ENCODE measurements at places on chromosomes 2 and 18.

DNA sequence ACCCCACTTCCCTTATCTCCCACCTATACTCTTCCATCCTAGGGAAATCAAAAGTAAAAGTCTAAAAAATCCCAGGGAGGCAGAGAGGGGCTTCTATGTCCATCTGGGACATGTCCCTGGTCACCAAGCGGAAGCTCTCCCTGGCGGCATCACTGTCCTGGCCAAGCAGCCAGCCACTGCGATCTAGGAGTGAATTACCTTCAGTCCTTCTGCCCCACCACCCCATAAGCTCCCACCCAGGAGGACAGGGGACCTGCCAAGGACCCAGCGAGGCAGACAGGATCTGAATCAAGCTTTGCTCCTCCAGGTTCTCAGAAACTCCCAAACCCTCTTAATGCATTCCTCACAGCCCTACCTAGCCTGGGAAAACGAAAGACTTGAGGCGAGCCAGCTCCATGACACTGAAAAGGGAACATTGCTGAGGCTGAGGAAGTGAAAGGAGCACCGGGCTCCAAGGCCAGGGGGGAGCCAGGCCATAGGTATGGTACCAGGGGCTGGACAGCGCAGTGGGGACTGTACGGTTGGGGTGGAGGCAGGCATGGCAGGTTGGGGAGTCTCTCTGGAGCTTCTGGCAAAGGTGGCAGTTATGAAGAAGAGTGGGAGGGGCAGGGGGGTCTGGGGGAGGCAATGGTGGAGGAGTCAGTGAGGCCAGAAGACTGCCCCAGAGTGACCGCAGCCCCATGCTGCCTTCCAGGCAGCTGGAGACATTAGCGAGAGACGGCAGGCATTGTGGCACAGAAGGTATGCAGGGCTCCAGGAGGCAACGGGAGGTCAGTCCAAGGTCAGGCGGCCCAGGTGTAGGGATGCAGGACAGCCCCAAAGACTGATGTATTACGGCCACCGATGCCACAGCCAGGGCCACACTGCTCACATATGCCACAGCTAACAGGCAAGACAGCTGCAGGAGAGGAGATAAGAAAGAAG is 2.7 kb upstream of the SLC23A3 start:
- DNase-seq, result no peak

- no peak for DNase-seq
Observed at GRCh38 chr2:222025881-222026271, 272.9 kb downstream of the PAX3 start.

DNA sequence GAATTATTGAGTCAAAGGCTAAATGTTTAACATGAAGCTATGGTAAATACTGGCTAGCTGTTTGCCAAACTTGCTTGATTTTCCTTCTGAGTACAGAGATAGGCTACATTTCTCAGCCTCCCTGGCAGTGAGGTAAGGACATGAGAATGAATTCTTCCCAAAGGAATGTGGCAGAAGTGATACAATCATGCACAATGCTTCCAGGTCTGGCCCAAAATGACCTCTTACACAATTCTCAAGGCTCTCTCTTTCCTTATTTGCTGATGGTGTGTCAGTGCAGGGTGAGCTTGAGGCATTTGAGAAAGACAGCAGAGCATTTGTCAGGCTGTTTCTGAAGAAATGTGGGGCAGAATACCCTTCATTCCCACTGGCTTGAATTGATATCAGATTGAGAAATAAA is 95.6 kb upstream of the NABP1 start:
- DNase-seq, result peak; percentile 94

- DNase-seq, result no peak
Observed at GRCh38 chr2:3725458-3726250, 22.3 kb downstream of the DCDC2C start.

DNA sequence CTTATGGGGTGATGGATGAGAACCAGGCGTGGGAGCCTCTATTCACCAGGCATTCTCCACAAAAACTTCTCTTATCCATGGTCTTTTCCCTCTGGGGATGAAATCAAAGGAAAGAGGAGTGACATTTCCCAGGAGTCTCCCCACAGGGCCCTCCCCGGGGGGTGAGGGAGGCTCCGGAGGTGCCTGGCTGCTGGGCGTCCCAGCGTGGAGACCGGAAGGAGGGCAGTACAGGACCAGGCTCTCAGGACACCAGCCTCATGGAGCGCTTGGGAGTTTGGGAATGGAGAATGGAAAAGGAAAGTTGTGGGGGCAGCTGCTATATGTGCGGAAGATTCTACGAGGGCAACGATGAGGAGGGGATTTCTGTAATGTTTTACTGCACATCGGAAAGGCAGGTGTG is 22.1 kb downstream of the CIB4 start:
- no peak for DNase-seq

DNA sequence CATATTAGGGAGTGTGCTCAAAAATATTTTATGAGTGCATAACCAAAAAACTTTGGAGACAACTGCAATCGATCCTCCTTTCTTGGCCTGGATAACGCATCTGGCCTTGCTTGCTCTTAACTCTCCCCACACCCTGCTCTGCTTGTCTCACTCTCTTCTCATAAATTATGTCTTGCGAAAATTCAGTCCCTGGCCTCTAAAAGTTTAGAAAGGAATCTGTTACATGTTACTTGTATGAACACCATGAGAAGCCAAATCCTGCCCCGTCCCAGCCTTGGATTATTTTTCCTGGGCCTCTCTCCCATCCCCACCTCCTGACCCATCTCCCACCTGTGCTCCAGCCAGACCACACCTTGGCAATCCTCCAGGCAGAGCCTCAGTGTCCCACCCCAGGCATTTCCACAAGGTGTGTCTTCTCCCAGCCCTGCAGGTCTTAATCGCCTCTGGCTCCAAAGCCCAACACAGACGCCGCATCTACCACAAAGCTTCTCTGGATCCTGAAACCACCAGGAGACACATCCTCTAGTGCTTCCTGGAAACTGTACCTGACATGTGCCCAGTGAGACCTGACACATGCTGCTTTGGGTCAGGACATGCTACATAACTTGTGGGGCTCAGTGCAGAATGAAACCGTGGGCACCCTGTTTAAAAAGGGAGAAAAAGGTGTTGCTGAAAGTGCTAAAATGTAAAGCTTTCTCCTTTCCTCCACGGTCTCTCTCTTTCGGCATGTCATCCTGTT is 99.6 kb upstream of the ST3GAL5 start:
- DNase-seq, result peak; percentile 67

GRCh38 chr2:237662671-237663093 is 35.3 kb downstream of the LRRFIP1 start:
- DNase-seq, result peak; percentile 83

GRCh38 chr2:50004667-50005066 is 850.4 kb upstream of the FSHR start:
- no peak for DNase-seq

- DNase-seq, result no peak
Observed at GRCh38 chr18:56451188-56451587, 187.2 kb downstream of the TXNL1 start.

DNA sequence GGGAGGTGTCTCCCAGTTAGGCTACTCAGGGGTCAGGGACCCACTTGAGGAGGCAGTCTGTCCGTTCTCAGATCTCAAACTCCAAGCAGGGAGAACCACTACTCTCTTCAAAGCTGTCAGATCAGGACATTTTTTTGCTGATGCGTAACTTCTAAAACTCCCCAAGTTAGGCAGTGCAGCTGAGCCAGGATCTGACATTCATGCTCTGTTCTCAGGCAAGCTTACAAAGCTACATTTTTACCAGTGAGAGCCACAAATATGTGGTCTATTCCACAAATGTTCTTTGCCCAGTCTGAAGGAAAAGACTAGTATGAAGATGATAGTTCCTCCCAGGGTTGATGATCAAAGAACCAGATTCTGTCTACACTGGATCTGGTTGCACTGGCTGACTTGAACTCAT is 184.1 kb downstream of the MTCL1 start:
- DNase-seq, result peak; percentile 68

- DNase-seq, result no peak
Observed at GRCh38 chr2:68328901-68329300, 9.2 kb upstream of the CNRIP1 start.

- DNase-seq, result peak; percentile 77
Observed at GRCh38 chr18:36354989-36355388, 57.5 kb downstream of the FHOD3 start.

GRCh38 chr2:203804764-203805485 is 62.6 kb upstream of the CTLA4 start:
- DNase-seq, result no peak

DNA sequence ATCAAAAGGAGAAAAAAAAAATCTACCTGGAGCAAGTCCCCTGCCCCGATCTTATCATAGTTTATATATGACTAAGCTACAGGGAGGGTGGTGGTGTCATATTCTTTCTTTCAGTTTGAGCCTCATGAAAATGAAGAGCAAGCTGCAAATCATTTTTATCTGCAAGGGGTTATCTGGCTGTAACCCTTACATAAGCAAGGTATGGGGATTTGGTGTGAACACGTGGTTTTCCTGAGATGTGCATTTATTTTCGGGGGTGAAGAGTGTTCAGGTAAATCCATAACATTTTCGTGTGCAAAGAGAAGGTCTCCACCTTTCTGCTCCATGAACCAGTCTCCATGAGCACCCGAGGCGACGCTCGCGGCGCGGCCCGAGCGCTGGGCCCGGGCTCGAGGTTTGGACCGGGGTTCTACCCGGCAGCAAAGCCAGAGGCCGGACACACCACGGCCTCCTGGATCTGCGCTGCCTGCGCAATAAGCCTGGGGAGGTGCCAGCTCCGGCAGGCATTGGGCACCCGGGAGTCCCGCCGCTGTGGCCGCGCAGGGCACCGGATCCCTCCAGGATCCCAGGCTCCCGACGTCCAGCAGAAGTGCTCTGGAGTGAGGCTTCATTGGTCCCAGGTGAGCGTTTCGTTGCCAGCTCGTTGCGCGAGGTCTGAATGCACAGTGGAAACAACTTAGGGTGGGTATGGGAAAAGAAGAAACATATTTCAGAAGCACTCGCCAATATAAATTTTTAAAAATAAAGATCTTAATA is 36.1 kb upstream of the GPD2 start:
- DNase-seq, result peak; percentile 67

- peak; percentile 40 for DNase-seq
Observed at GRCh38 chr2:18545384-18545783, 15.1 kb downstream of the RDH14 start.

- DNase-seq, result peak; percentile 6
Observed at GRCh38 chr2:82344670-82345069, 2040.1 kb upstream of the LRRTM1 start.

- no peak for DNase-seq
Observed at GRCh38 chr2:31110431-31110830, 27.8 kb downstream of the GALNT14 start.

DNA sequence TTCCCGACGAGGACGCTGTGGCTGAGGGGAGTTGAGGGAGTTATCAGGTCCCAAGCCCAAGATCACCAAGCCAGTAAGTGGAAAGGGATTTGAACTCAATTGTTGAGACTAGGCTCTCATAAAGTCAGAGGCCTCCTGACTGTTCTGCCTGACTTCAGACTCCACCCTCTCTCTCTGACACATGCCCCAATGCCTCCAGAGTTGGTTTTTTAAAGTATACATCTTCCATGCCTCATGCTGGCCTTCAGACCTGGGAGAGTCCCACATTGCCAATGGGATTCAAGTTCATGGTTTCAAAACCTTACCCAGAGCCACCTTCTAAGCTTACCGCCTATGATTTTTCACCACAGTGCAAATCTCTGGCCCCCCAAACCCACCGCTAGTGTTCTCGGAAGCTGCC is 100.8 kb downstream of the RTN4 start:
- no peak for DNase-seq

DNA sequence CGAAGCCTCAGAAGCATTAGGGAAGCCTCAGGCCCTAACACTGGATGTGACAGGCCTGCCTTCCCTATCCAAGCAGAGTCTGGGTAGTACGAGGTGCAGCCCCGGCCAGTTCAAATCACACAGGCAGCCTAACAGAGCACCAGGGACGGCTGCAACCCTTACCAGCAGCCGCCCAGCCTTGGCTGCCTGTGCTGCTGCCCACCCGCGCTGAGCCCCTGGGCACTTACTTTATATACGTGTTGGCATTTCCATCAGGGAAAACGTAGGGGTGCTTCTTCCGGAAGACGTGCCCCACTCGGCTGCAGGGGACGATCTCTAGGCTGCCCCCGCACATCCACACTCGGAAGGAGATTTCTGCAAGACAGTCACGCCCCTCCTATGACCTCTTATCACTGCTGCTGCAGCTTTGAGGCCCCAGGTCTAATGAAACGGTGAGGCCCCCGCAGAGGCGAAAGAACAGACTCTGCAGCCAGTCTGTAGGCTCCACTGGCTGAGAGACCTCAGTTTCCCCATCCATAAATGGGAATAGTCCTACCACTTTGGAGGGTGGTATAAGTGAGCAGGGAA is 124.7 kb upstream of the CAPN13 start:
- DNase-seq, result no peak

DNA sequence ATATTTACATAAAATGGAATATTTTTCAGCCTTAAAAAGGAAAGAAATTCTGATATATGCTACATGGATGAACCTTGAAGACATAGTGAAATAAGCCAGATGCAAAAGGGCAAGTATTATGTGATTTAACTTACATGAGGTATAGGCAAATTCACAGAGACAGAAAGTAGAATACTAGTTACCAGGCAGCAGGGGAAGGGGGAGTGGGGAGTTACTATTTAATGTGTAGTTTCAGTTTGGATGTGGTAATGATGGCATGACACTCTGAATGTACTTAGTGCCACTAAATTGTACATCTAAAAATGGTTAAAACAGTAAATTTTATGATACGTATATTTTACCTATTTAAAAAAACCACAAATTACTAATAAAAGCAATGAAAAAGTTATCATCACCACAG is 12.1 kb downstream of the METTL4 start:
- no peak for DNase-seq

DNA sequence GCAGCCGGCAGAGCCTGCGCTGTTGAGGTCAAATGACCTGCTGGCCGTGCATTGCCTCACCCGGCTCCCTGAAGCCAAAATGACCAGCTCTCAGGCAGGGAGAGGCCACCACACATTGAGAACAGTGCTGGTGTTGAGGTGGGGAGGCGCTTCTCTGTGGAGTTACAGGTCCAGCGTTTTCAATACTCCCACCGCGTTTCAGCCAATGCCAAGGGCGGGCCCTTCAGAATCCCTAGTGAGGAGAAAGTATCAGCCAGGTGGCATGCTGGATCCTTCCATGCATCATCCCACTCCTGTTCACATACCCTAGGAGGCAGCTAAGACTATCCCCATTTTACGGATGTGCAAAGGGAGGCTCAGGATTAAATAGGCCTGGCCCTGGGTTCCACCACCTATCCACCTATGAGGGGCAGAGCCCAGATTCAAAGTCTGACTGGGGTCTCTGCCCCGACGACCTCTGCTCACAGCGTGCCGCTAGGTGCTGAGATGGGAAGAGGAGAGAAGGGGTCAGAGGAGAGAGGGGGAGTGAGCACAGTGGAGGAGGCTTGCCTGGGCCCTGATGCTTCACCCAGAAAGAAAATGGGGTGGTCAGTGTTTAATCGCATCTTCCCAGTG is 137.6 kb upstream of the ID2 start:
- DNase-seq, result no peak

DNA sequence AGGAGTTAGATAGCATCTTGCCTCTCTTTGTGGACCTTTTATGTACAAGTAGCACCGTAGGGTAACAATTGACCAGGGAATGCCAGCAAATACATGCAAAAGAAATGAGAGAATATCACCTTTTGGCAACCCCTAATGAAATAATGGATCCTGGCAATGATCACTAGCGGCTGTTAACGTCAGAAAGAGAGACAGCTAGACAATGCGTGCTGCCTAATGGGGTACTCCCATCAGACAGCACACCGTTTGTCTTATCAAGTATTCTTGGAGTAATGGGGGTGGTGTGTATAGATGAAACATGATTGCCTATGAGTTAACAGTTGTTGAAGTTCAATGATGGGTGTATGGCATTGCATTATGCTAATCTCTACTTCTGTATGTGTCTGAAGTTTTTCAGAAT is 1.6 kb downstream of the ELAC1 start:
- no peak for DNase-seq

GRCh38 chr2:18301421-18302139 is 258.9 kb downstream of the RDH14 start:
- peak; percentile 16 for DNase-seq

GRCh38 chr2:12173271-12173942 is 427.0 kb downstream of the LPIN1 start:
- peak; percentile 11 for DNase-seq

Data from fibroblast of upper back skin (primary cell).